ENCODE measurements at places on chromosomes 12 and 14.

GRCh38 chr14:62470935-62471334 is 574.3 kb downstream of the KCNH5 start:
- no peak for DNase-seq

GRCh38 chr14:20797164-20797563 is 5.5 kb downstream of the RNASE1 start:
- no peak for DNase-seq

DNA sequence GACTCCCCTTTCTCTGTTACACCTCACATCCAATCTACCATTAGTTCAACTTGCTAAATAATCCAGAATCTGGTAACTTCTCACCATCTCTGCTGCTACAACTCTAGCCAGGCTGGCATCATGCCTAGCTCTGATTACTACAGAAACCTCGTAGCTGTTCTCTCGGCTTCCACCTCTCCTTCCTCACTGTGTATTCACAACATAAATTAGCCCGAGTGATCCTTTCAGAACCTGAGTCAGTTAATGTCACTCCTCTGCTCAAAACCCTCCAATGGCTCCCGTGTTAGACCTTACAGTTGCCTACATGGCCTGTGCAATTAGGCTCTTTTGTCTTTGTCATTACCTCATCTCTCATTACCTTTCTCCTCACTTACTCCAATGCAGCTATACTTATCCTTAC is 139.4 kb downstream of the PDE3A start:
- DNase-seq, result no peak

- DNase-seq, result peak; percentile 95
Observed at GRCh38 chr14:104735830-104736642, 12.0 kb downstream of the ADSS1 start.

- no peak for DNase-seq
Observed at GRCh38 chr14:80017795-80018194, 193.5 kb downstream of the DIO2 start.

- DNase-seq, result no peak
Observed at GRCh38 chr12:131269551-131269950, 315.8 kb downstream of the ADGRD1 start.

DNA sequence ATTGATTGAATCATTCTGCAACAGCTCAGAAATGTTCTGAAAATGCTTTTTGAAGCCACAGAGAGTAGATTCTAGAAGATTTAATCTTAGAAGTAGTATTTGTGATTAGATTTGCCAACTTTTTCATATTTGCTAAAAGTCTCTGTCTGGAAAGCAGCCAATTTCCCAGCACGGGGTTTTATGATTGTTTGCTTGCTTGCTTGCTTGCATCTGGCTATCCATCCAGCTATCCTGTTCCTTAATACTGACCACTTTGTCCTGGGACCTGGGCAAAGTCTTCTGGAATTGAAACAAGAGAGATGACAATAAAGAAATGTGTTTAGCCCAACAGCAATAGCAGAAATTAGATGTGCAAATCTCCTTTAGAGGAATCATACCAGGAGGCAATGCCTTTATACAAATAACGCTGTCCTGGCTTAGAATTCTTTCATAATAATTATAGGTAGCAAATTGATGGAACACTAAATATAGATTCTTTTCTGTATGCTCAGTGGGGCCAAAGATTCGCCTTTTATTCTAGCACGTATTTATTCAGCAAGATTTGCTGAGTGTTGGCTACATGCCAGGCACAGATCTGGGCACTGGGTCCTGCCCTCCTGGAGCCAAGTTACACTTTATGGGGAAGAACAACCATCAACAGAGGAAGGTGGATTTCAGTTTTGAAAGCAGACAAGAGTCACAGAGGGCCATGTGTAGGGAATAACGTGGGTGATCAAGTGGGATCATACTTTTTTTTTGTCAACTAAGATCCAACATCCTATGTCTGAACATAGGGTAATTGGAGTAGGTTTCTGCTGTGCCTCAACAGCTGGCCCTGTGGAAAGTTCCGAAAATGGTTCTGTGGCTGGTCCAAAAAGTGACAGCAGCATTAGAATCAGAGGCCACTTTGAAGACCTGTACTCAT is 25.3 kb downstream of the MYBPC1 start:
- no peak for DNase-seq

- DNase-seq, result no peak
Observed at GRCh38 chr14:29161593-29161992, 395.0 kb downstream of the FOXG1 start.

DNA sequence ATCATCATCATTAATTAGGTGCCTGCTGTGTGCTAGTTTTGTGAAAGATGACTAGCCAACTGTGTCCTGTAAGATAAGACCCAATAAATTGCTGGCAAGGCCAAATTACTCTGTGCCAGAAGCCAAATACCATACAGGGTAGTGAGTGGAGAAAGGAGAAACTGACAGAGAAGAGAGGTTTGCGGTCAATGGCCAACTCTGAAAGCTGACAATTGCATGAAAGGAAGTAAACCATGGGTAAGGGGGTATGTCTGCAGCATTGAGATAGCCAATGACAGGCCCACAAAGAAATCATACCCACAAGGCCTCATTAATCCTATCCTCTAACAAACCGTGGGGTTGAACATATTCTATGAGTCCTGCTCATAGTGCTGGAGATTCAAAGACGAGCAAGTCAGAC is 236.6 kb upstream of the CCDC196 start:
- no peak for DNase-seq

GRCh38 chr12:53292426-53292825 is 2.9 kb upstream of the PFDN5 start:
- DNase-seq, result no peak

- DNase-seq, result no peak
Observed at GRCh38 chr14:77265187-77265515, 5.9 kb downstream of the NGB start.

DNA sequence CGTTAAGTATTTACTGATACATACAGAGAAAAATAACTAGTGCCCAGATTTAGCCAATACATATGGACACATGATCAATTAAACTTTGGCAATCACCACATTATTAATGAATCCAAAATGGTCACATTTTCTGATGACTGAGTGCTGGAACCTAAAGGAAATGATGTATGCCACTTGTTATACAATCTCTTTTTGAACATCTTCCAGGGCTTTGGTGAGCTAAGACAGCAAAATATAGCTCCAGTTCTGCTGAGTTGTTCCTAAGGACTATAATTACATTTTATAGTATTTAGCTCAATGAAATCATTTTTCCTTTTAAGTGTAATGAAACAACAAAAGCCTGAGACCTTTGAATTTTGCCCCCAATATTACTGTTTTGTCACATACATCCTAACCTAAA is 329.1 kb upstream of the ATP2B1 start:
- DNase-seq, result peak; percentile 34

GRCh38 chr14:94686511-94687160 is 74.4 kb downstream of the SERPINA3 start:
- DNase-seq, result no peak

DNA sequence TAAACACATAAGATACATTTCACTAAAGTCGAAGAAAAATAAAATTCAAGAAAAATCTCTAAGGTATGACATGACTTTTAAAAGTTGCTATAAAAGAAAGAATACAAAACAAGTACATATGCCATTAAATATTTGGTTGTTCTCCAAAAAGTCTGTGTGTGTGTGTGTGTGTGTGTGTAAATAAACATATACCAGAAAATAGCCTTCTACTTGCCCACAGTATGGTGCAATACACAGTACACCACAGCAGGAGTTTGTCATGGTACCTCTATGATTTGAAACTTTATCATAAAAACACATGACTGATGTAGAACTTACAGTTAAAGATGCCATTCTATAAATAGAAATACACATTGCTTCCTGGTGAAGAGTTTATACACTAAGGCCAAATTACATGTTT is 692.7 kb upstream of the MGAT4C start:
- peak; percentile 74 for DNase-seq

DNA sequence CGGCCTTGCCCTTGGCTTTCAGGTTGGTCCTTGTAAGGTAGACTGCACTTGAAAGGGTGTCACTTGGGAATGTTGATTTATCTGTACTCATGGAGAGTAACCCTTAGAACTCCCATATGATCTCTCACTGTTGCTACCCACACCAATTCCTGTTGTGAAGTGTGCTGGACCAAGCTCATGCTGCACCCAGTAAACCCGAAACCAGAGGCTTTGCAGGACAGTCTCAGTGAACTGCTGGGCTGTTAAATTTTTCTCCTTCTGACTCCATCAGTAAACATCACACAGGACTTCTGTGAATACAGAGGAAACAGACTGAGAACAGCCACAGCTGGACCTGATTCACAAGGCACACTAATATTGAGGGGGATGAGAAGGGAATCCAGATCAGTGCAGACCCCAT is 783.0 kb downstream of the TMEM121 start:
- no peak for DNase-seq

- DNase-seq, result peak; percentile 14
Observed at GRCh38 chr12:87679251-87679650, 349.9 kb downstream of the C12orf50 start.

All from fibroblast of gingiva (primary cell).